ENCODE measurements at places on chromosomes 7 and 10.

GRCh38 chr7:47154791-47155190 is 427.1 kb downstream of the TNS3 start:
- no peak for DNase-seq

- no peak for DNase-seq
Observed at GRCh38 chr7:76204147-76204546, 2.5 kb downstream of the SRRM3 start.

DNA sequence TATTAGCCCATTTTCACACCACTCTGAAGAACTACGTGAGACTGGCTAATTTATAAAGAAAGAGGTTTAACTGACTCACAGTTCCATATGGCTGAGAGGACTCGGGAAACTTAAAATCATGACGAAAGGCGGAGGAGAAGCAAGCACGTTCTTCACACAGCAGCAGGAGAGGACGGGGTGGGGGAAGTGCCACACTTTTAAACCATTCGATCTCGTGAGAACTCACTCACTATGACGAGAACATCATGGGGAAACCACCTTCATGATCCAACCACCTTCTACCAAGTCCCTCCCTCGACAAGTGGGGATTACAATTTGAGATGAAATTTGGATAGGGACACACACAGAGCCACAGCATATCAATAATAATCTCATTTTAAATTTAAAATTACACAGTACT is 80.2 kb downstream of the VWDE start:
- no peak for DNase-seq

DNA sequence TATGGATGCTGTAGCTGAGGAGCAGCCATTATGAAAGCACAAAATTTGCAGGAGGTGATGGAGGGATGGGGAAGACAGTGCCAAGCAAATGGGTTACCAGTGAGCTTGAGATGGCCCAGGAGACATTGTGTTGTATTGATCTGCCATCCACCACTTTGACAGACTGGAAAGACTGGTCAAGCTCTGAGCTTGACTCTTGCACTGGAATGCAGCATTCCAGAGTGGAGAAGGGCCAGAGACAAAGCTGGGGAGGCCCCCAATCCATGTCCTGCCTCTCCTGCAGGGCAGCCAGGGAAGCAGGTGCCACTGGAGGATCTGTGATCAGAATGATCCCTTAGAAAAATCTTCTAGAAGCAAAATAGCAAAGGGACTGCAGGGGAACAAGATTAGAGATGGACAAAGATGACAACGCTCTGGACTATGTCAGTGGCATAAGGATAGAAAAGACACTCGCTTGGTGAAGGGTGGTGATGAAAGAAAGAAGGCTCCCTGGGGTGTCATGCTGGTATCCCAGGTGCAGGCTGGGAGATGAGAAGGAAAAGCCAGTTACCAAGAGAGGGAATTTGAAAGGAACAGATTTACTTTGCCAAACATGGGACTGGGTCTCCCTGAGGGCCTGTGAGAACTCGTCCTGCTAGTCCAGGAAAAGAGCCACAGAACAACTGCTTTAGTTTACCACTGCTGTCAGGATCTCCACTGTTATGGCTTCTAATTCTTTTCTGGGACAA is 5.0 kb downstream of the GSDME start:
- DNase-seq: no peak

- peak; percentile 42 for DNase-seq
Observed at GRCh38 chr7:75888464-75889222, 9.8 kb downstream of the RHBDD2 start.

DNA sequence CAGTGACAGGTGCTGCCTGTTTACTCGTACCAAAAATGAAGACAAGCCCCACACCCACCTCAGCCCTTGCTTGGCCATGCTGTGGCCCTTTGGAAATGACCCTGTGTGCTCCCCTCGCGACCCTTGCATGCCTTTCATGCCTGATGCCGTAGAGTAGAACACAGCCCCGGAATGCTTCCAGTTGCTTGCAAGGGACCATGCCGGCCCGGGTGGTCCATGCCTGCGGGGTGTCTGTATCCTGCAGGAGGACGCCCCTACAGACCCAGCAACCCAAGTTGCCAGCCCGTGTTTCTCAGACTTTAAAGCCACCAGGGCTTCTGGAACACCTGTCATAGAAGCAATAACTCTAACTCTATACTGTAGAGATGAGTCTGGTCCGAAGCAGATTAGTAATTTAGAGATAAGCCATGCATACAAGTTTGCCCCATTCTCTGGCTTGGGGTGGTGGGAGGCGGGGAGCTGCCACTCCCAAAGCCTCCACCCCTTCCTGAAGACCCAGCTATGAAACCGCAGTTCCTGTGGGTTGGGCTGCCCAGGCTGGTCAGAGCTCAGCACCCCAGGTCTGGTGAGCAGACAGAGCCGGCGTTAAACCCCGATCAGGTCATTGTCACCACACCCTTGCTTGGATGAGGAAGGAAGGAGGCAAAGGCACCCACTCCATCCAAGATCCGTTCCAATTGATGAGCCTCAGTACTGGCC is 143.5 kb downstream of the ADCY1 start:
- no peak for DNase-seq

DNA sequence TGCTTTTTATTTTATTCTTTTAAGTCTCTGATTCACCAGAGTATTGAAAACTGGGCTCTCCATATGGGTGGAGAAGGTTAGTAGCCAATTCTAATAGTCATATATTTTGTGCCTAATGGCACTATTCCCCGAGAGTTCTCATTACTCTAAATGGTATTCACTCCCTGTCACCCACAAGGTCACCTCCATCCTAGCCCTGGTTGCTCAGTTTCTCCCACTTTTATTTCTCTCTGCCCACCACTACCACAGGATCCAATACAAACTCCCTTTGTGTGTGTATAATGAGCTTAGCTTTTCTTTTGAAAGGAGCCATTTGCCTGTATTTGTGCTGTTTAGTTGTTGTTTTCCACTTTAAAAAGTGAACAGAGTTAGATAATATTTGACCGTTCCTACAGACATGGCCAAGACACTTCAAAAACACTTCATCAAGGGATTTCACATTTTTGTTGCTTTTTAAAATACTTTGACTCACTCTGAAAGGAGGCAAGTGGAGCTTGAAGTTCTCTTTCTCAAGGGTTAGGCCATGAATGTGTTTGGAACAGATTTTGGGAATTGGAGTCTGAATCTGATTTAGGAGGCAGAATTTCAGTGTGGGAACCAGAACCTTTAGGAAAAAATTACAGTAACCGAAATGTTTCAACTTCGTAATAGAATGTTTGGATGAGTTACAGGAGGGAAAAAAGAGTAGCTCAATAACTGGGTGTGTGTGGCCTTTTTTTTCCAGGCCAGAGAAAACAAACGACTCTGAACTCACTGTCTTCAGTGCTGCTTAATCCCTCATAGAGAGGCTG is 321.3 kb downstream of the BICC1 start:
- no peak for DNase-seq

DNA sequence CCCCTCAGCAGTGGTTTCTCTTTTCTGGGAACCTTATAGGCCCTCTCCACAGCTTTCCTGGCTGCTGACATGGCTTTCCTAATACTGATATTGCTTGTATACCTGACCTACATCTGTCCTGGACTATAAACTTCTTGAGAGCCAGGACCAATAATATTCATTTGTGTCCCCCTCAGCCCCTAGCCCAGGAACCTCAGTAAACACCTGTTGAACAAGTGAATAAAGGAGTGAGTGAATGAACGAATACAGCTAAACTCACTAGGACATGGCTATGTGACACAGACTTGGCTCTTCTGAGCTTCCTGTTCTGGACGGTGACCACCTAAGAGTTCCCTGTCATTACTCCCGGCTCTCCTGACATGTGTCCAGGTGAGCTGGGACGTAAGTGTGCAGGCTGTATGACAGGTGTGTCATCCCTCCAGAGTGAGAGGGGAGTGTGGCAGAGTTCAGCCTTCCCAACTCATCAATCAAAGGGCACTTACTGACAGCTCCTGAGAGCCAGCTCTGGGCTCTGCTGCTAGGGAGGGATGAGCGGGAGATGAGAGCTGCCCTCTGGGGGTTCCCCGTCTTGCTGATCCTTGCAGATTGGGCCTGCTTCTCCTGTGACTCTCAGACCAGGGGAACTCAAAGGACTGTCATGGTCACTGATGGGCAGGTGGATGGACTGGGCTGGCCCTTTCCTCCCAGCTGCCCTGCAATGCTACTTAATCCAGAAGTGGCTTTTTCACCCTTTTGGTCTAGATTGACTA is 84.5 kb downstream of the HIF1AN start:
- no peak for DNase-seq

GRCh38 chr7:31067491-31067890 is 15.4 kb downstream of the ADCYAP1R1 start:
- DNase-seq: no peak

- DNase-seq: no peak
Observed at GRCh38 chr10:96878057-96878456, 46.0 kb downstream of the LCOR start.

- DNase-seq: no peak
Observed at GRCh38 chr10:30057421-30057841, 2.0 kb downstream of the JCAD start.

- DNase-seq: no peak
Observed at GRCh38 chr7:75559976-75560365, 67.9 kb downstream of the SPDYE5 start.

- DNase-seq: no peak
Observed at GRCh38 chr7:12638851-12639456, 48.5 kb upstream of the ARL4A start.

DNA sequence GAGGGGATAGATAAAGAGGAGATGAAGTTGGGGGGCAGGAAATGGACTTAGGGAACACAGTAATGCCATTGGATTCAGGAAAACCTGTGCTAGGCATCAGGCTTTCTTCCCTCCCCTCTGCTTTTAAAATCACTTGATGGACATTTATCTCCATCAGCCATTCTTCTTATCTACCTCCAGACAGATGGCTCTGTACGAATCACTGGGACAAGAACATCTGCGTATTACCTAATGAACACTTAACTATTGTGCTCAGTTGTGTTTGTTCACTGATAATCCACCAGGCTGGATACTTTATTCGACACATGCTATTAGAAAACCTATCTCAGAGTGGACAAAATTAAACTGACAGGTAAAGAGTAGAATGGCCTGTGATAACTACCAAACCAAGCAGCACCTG is 40.0 kb downstream of the TNKS2 start:
- DNase-seq: no peak

DNA sequence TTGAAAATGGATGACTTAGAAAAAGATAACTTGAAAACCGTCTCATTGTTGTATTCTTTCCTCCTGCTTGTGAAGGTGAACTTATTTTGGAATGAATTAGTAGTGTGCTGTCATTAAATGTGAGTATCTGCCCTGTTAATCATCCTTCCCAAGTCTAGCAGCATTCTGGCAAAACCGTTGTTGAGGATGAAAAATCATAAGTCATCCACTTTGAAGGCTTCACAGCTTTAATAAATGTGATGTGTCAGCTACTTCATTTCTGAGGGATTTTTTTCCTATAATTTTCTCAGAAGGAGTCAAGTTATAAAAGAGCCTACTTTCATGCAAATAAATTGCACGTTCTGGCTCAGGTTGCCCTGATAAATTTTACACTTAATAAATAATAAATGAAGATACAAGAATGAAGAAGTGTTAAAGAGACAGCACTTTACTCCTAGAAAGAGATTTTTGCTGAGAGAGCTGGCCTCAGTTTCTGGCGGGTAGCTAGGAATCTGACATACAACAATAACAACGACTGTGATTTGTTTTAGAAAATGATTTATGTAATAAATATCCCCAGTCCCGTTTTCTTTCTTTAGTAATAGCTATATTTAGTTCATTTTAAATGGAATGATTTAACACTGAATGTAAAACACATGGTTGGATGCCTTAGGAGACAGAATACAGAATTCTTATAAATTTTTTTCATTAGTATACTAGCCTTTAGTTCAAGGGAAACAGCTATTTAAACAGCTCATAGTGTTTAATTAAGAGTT is 516.5 kb upstream of the KLF6 start:
- no peak for DNase-seq

DNA sequence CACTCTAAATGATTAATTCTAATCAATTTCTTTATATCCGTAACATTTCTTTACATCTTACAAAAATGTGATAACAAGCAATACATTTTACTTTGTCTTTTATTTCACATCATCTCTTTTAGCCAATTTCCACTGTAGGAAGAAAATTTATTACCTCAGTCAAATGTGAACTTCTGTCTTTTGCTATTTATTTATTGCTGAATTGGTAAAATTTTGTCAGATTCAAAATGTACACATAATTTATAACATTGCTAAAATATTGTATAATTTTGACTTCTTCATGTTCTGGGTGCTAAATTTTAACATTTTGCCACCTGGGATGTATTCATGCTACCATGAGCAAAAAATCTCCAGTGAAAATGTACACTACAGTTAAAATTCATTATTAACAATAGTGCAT is 158.0 kb downstream of the HGF start:
- DNase-seq: no peak

DNA sequence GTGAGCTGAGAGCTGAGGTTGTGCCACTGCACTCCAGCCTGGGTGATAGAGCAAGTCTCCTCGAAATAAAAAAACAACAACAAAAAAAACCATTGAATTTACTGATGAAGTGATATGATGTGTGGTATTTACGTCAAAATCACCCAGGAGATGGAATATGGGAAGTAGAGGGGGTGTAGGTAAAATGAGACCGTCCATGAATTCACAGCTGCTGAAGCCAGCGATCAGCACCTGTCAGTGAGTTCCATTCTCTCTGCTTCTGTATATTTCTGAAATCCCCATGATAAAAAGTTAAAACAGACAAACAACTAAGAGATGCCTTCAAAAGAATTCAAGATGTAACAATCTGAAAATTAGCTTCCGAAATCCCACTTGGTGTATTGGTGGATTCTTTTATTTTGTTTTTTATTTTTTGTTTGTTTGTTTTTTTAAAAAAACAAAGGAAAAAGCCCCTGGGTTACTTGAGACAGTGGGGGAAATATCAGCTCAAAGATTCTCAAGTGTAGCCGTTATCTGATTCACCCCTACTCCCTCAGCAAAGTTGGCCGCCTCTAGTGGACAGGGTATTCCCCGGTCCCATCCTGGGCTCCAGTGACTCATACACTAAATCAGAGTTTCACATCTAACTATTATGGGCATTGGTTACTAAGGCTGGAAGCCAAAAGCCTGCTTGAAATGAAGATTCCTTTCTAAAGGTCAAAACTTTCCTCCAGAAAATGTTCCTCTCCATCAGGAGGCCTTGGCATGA is 76.4 kb downstream of the MAP3K8 start:
- no peak for DNase-seq

DNA sequence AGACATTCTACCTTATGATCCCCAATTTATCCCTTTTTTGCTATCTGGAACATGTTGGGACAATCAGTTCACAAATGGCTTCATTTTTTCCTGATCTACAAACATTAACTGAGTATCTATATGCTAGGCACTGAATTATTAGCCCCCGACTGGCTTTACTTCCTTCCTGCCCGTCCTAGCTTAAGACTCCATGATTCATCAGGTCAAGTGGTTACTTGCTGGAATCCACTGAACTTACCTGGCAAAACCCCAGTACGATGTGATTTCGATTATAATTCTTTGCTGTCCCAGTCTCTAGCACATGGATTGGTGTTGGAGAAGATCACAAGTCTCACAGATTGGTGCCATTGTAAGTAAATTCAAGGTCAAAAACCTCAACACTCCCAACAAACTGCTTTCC is 77.1 kb downstream of the ORC5 start:
- no peak for DNase-seq

Measured in heart right ventricle (tissue), 16 donors.